SIG-M5 (cell line): ENCODE measurements at places on chromosomes 7 and 10.

DNA sequence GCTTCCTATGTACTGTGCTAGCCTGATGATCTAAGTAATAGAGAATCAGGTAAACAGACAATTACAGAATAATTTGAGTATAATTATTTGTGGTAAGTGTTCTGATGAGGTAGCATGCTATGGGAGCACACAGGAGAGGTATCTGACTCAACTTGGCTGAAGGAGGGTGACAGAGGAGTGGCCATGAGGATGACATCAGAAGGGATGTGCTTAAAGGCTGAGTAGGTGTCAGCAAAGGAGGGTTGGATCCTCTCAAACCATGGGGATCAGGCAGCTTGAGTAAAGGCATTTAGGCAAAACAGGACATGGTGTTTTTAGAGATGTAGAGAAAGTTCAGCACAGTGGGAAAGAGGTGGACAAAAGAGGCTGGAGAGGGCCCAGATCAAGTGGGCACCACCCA, 29.0 kb downstream of the KLHDC10 start:
- DNase-seq, result no peak

DNA sequence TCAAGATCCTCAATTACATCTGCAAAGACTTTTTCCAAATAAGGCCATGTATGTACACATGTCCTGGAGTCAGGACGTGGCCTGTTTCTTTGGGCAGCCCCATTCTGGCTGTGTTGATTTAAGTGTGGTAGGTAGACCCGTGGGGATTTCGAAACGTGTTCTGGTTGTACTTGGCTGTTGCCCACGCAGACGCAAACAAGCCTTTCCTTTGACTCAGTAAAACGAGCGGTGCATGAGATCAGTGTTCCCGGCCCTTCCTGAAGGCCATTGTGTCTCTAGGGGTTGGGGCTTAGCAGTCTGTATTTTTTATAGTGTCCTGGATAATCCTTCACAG, 64.8 kb upstream of the DNAJB6 start:
- no peak for DNase-seq

GRCh38 chr7:77326131-77326530, 90.0 kb downstream of the GSAP start:
- DNase-seq, result no peak

DNA sequence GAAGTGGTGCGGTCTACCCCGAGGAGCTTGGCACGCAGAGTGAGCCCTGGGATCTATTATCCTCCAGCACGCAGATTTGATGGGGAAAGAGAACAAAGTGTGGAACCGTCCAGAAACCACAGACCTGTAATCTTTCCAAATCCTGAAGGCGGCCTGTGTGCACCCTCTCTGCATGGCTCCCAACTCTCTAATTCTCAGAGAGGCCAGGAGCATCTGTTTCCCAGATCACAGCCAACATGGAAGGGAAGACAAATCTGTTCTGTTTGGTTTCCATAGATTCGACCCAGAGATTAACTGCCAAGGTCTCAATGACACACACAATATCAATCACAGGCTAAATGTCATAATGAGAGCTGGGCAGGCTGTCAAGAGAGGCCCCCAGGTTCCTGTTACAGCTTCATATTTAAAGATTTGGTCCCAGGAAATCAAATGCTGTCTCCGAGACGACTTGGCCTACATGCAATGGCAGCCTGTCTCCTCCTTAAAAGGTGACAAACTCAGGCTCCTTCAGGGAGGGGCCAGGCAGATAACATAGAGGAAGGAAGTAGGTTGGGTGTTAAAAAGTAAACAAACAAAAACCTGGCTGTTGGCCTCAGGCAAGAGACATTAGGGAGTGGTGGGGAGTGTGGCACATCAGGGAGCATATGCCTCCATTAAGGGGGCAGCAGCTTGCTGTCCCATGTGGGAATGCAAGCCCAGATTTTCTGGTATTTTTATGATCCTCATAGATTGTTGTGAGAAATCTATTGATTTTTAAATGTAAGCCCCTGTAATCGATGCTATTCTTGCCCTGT, 48.8 kb upstream of the SAMD8 start:
- no peak for DNase-seq

GRCh38 chr7:71237945-71238344, 106.0 kb downstream of the GALNT17 start:
- DNase-seq, result no peak

DNA sequence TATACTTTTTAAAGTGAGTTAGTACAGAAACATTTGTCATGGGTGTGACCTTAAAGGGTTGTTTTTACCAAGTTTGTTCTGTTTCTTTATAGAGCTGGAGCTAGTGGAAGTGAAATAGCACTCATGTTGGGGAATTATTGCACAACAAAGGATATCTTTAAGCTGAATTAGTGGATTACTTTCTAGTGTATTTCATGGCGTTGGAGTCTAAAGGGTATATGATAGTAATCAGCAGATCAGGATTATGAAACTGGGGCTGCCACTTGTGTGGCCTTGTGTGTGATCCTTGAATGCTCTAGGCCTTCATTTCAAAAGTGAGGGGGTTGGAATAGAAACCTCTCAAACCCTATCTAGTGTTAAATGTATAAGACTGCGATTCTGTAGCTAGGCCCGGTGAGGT, 123.6 kb downstream of the LYZL1 start:
- peak; percentile 9 for DNase-seq
